ENCODE measurements at places on chromosomes 3 and 15. TPM values are rescaled to one million over a fixed set of nuclear protein-coding genes. Genes with fewer than 3 reads are reported as not detected.

TMEM40 gene
- total RNA-seq, result 3.0 TPM

GRCh38 chr15:61036136-61036535 lies 193.0 kb downstream of the RORA start:
- DNase-seq, result no peak

HIGD2B gene
- total RNA-seq, result not detected

- DNase-seq, result no peak
These were observed 783.3 kb upstream of the CADM2 start for GRCh38 chr3:84175449-84175848.

- DNase-seq, result no peak
These were observed 98.9 kb downstream of the LRIG1 start for GRCh38 chr3:66401675-66402491.

DNA sequence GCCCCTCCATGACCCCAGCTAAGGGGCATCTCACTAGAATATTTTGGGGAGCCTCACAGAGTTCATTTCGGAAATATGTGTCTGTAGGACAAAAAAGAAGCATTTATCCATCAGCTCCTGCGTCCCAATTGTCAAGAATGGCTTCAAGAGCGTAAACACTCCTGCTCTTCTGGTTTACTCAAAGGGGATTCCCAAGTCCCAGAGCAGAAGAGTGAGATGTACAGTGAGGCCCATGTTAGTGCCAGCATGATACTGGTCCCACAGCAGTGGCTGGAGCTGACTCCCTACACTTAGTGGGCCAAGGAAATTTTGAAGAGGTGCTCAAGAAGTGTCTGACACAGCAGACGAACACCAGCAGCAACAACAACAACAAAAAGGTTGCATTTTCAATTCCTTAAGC lies 34.9 kb upstream of the ARL8B start:
- DNase-seq, result no peak

DNA sequence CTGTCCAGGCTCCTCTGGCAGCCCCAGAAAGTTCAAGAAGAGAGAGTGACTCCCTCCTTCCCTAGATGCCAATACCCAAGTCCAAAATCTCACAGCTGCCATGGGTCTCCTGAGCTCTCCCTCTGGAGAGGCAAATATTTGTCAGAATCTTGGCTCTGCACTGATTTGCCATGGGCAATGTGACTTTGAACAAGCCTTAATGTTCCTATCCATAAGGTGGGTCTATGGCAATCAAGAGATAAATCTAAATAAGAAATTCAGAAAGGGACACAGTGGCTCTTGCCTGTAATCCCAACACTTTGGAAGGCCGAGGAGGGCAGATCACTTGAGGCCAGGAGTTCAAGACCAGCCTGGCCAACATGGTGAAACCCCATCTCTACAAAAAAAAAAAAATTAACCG lies 12.4 kb upstream of the WNT7A start:
- DNase-seq, result no peak

- no peak for DNase-seq
These were observed 157.9 kb downstream of the TLE3 start for GRCh38 chr15:69939513-69940440.

- DNase-seq, result no peak
These were observed 175.6 kb downstream of the RORA start for GRCh38 chr15:61053401-61053965.

GRCh38 chr3:135249186-135249585 lies 454.1 kb downstream of the EPHB1 start:
- no peak for DNase-seq

- DNase-seq, result no peak
These were observed 48.8 kb upstream of the WDR5B start for GRCh38 chr3:122464659-122465058.

GRCh38 chr3:184568924-184569829 lies 7.6 kb downstream of the EPHB3 start:
- DNase-seq, result no peak

GOLGA6A gene
- total RNA-seq, result not detected

NDN gene
- total RNA-seq, result 77.3 TPM

PLD1 gene
- 9.0 TPM for total RNA-seq

SLITRK3 gene
- not detected for total RNA-seq

DNA sequence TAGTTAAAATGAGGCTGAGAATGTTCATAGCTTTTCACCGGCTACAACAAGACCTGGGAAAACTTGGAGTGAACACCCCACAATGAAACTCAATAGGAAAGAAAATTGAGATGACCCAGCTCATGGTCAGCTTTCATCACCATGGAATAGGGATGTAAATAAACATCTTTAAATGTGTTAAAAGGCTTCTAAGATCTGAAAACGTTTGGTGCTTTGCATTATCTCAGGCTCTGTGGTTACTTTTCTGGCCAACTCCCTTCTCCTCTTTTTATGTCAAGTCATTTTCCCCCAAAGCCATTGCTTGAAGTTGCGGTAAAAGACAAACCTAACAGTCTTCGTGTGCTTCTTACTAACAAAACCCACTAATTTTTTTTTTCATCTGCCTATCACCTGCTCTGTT lies 195.8 kb downstream of the MECOM start:
- no peak for DNase-seq

DNA sequence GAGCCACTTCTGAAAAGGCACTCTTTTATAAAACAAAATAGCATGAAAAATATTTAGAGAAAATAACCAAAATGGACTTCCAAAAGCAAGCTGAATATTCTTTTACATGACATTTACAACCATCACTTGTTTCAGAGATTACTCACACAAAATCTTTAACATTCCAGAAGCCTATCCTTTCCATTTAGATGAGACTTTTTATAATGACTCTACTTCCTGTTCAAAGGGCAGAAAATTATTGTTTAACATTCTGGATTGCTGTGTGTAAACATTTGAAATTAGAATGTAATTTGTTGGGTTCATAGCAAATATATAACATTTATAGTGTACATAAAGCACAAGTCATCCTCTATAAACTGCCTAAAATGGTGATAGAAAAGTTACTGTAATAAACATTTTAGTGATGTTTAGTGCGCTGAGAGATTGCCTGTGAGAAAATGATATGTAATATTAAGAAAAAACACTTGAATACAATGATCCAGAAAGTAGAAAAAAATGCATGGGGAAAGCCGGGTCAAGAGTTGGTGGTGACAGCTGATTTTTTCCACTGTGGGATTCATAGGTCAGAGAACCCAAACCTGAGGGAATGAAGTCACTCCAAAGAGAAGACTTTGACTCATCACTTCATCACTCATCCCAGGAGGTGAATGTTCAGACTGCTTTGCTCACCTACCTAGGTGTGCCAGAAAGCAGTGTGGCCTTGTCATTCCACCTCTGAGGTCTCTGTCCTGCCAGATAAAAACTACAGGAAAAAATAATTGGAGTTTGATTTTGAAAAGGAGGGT lies 305.8 kb downstream of the ARPP21 start:
- DNase-seq, result peak; percentile 43

- DNase-seq, result no peak
These were observed 149.5 kb upstream of the THBS1 start for GRCh38 chr15:39431376-39431775.

GRCh38 chr3:70606018-70606417 lies 293.6 kb upstream of the MDFIC2 start:
- no peak for DNase-seq

DNA sequence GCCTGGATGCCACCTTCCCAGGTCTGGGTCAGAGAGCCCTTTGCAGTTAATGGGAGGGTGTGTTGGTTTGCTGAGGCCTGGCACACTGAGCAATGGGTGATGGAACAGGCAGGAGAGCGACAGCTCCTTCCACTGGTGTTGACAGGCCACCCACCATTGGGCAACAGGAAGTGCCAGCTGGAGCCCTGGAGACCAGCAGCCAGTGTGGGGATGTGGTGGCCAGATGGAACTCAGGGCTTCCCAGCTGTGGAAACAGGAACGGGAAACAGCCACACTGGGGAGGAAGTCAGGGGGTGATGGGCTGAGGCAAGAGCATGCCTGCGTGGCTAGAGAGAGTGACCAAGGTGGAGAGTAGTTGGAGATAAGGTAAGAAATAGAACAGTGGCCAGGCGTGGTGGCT lies 9.3 kb downstream of the PSTPIP1 start:
- no peak for DNase-seq

Measured in epithelial cell of proximal tubule (primary cell).